T-helper 9 cell (primary cell): ENCODE measurements at places on chromosomes 3 and 15.

DNA sequence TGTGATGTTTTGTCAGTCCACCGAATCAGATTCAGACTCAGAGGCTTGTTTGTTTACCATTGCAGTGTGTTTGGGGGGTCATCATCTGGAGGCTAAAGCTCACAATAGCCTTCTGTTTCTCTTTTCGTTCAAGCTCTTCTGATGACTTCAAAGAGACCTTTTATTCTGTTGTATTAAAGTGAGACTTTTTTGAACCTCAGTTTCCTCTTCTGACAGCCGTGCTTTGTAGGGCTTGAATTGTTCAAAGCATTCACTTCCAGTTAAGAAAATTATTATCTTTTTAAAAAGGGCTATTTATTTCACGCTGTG, 1.3 kb downstream of the PXK start:
- no peak for DNase-seq

DNA sequence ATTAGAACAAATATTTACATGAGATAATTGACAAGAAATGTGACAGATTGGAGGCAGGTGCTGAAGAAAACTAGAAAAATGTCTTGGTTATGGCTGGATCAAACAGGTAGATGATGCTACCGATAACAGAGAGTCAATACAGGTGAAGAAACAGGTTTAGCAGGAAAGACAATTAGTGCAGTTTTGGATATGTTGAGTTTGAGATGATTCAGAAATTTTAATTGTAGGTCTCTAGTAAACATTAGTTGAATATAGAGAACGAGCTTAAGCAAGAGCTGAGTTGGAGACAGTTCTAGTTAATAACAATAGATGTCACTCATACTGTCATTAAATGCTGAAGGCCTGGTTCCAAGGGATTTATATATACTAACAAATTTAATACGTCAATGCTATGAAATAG, 524.4 kb downstream of the NSUN3 start:
- DNase-seq = no peak

DNA sequence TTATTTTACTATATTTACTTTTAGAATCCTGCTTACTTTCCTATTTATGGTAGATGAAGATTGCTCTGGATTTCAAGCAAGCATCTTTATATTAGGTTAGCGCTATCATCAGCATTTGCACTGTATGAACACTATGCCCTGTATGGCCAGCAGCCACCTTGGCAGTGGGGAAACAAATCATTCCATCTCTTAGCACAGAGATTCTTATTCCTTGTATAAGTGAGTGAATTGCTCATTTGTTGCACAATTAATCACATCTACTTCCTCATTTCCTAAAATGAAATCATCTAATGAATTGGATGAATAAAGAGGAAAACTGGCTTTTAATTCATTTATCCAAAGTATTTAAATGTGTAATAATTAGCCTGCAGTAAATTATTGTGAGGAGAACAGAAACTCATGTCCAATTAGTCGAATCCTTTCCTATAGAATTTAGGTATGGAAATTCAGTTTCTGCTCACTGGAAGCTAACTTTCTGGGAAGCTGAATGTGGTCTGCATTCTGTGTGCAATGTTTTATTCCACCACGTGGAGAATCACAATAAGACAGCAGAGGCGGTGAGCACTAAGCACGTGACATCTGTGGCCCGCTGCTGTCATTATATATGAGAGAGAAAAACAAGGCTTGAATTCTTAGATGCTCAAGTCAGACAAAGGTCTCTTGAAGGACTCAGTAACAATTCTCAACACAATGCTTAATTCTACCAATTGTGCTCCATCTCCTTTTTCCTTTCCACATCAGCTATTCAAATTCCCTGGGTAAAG, 93.4 kb downstream of the PEX5L start:
- DNase-seq = no peak

GRCh38 chr3:71926262-71926600, 141.3 kb upstream of the PROK2 start:
- no peak for DNase-seq

DNA sequence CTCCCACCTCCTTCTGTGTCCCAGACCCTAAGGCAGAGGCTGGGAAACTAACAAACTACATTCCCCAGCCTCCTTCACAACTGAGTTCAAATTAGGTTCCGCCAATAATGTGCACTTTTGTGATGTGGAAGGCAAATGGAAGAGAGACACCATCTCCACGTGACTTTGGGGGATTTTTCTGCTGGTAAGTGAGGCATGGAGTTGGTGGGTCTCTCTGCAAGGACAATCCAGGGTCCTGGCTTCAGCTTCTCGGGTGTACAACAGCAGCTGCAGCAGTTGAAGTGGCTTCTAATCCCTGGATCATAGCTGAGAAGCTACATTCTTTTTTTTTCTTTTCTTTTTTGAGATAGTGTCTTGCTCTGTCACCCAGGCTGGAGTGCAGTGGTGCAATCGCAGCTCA, 58.9 kb upstream of the GATA2 start:
- no peak for DNase-seq
